AG04450 (cell line): ENCODE measurements at places on chromosomes 11 and 22.

- no peak for DNase-seq
Measured at GRCh38 chr11:135033540-135033939, 621.5 kb upstream of the B3GAT1 start.

DNA sequence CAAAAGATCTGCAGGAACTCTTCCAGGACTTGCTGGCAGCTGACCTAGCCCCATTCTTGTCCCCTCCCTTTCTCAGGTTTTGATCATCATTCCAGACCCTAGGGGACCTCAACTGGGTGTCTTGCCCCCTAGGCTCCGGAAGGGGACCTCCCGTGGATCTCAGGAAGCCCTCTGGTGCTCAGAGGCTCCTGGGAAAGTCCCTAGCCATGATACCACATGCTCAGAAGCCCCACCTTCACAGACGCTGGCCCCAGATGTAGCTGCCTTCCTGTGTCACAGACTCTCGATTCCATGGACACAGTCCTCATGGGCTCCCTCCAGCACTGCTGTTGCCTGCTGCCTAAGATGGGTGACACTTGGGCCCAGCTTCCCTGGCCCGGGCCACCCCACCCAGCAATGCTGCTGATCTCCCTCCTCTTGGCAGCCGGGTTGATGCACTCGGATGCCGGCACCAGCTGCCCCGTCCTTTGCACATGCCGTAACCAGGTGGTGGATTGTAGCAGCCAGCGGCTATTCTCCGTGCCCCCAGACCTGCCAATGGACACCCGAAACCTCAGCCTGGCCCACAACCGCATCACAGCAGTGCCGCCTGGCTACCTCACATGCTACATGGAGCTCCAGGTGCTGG is at the start of gene LRRC55:
Gene LRRC55, plus strand, starts transcription at position 276 of the 628 bp plus-strand sequence. Its CDS starts 70 bp downstream, at position 346.
- DNase-seq, result no peak

DNA sequence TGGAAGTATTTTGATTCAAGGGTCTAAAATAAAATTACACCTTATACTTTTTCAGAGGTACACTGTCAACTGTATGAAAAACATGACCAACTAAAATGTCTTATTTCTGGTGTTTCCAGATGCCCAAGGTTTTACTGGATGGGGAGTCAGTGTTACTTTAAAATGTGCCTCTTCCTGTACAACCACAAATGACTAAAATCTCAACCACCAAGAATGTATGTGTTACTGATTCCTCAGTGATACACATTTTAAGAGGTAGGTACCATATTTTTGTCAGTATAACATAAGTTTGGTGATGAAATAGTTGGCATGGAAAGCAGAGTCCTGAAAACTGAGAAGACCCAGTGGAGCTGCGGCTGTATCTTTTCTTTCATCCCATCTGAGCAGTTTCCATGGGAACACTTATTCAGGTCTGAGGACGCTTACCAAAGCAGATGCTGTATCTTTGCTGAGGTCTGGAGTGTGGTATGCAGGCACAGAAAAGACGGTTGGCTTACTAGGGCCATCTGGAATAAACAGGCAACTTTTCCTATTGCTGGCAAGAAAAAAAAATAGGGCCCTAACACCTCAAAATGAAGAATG is 21.2 kb upstream of the TP53AIP1 start:
- no peak for DNase-seq

GRCh38 chr11:12044799-12045198 is 36.4 kb upstream of the DKK3 start:
- DNase-seq, result no peak

DNA sequence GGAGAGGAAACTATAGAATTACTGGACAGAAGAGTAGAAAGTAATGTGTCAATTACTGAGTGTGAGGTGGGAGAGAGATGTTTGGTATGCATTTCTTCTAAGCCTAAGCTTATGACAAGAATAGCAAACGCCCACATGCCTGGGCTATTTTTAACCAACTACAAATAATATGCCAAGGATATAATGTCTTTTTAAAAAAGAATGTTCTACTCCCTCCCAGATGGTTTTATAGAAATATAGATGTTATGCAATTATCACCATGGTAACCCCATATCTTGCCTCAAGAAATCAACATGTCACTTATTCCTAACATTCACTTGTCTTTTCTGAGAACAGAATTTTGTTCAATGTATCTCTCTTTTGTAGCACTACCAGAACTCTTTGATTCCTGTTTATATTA is 996.7 kb upstream of the CHORDC1 start:
- DNase-seq, result no peak

- DNase-seq, result no peak
Measured at GRCh38 chr11:23405350-23405937, 545.2 kb upstream of the CCDC179 start.

DNA sequence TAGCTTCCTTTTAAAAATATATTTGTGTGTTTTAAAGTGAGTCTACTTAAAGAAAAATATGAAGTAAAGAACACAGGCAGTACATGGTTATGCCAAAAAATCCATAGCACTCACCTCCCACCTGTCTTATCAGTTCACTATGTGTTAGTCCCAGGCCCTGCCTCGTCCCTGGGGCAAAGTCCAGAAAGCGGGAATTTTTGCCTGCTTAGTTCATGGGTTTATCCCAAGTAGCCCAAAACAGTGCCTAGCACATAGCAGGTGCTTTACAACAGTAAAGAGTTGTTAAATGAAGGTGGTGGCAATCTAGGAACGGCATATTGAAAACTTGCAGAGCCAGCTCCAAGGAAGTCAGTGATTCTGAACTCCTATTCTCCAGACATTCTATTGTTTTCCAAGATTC is 154.0 kb downstream of the MN1 start:
- no peak for DNase-seq

- no peak for DNase-seq
Measured at GRCh38 chr22:49755631-49756001, 72.1 kb downstream of the BRD1 start.

DNA sequence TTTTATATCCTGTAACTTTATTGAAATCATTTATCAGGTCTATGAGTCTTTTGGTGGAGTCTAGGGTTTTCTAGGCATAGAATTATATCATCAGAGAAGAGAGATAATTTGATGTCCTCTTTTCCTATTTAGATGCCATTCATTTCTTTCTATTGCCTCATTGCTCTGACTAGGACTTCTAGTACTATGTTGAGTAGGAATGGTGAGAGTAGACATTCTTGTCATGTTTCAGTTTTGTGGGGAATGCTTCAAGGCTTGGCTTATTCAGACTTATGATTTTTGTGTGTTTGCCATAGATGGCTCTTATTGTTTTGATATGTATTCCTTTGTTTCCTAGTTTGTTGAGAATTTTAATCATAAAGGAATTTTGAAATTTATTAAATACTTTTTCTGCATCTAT is 1078.3 kb downstream of the FAM181B start:
- DNase-seq, result no peak

GRCh38 chr11:21582791-21583190 is 610.1 kb upstream of the ANO5 start:
- DNase-seq, result no peak

DNA sequence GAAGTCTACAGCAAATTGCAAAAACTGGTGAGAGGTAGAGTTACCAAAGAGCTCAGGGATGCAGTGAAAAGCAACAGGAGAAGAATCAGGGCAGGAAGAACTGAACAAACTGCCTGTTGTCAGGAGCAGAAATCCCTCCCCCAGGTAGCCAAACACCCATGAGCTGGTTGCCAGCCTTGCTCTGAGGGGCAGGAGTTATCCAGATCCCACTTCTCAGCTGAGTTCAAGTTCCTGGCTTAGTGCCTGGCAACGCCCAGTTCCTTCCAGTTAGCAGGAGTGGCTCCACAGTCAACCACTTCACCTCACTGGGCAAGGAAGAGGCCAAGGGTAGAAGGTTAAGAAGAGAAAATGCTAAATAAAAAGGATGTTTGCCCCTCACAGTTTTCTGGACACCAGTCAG is 1.9 kb upstream of the MPZL2 start:
- no peak for DNase-seq

- DNase-seq, result peak; percentile 65
Measured at GRCh38 chr11:114280696-114281095, 15.5 kb upstream of the NNMT start.

- no peak for DNase-seq
Measured at GRCh38 chr11:113628912-113629311, 77.2 kb downstream of the TMPRSS5 start.

GRCh38 chr22:27695925-27696324 is 105.6 kb downstream of the MN1 start:
- DNase-seq, result no peak

DNA sequence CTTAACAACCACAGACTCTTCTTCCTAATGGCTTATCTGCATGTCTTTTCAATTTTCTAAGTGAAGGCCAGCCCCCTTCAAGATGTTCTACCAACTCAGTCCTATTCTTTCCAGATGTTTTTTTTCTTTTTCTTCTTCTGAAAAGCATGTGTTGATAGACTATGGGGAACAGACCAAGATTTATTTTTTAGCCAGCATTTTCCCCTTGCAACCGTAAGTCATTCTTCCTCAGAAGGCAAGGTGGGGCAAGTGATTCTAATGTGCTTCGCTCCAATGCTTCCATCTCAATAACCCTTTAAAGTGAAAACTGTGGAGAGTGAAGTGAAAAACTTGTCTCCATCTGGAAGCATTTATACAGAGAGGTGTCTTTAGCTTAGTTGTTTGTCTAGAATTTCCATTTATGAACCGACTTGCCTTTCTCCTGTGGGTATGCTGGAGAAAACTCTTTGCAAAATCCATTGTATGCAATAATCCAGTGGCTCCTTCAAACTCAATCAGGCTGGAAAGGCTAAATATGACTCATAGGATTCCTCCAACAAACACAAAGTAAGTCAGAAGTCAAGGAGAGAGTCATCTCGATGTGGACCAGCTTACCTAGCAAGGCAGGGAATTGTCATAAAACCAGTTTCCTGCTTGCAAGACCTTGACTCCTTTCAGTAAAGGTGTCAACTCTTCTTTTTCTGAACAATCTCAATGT is 83.7 kb downstream of the MAML2 start:
- DNase-seq, result no peak

DNA sequence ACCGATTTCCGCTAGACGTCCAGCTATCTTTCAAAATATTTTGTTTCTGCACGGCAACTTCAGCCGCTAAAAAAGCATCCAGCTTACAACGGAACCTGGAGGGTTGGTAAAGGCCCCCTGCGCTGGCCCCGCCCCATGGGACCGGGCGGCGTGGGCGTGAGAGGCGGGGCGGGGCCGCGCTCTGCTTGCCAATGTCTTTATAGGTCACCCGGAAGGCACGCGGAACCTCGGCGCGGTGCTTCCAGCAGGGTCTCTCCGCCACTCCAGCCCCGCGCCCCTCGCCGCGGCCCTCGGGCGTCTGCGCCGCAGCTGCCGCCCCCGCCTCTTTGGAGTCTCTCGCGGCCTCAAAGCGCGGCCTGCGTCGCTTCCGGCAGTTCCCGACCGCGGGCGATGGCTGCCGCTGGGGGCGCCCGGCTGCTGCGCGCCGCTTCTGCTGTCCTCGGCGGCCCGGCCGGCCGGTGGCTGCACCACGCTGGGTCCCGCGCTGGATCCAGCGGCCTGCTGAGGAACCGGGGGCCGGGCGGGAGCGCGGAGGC is at the start of gene FDX1:
Gene FDX1, plus strand, starts transcription at position 218 of the 536 bp plus-strand sequence. Its CDS starts 173 bp downstream, at position 391.
- peak; percentile 29 for DNase-seq

- peak; percentile 65 for DNase-seq
Measured at GRCh38 chr11:15969701-15970329, 386.5 kb downstream of the SOX6 start.

- no peak for DNase-seq
Measured at GRCh38 chr11:128285321-128285720, 302.0 kb downstream of the ETS1 start.

- DNase-seq, result no peak
Measured at GRCh38 chr11:69221086-69221485, 65.4 kb downstream of the SMIM38 start.

GRCh38 chr11:98101329-98101728 is 919.4 kb upstream of the CNTN5 start:
- DNase-seq, result no peak

GRCh38 chr11:112963368-112963955 is 2.2 kb downstream of the NCAM1 start:
- no peak for DNase-seq

- no peak for DNase-seq
Measured at GRCh38 chr22:25109878-25110595, 89.6 kb upstream of the CRYBB3 start.

GRCh38 chr11:130159657-130160497 is at the start of gene ST14:
Gene ST14, plus strand, starts transcription at chr11:130159782. Its CDS starts 198 bp downstream, at chr11:130159980.
- no peak for DNase-seq

DNA sequence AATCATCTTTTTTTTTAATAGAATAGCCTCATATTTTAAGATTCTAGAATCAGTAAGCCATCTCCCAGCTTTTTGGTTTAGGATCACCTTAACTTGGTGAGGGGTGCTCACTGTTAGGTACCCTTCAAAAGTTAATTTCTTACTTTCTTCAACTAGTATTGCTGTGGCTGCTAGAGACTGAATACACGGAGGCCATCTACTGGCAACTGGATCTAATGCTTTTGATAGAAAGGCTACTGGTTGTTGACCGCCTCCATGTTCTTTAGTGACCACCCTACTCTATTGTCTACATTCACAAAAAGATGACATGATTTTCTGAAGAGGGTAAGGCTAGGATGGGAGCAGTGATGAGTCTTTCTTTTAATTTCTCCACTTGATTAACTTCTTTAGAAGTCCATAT is 16.7 kb upstream of the ALDH3B2 start:
- DNase-seq, result no peak

GRCh38 chr11:65574109-65574810 is 1.6 kb upstream of the EHBP1L1 start:
- DNase-seq, result peak; percentile 86

- DNase-seq, result no peak
Measured at GRCh38 chr11:116686866-116687265, 85.9 kb downstream of the BUD13 start.

- DNase-seq, result no peak
Measured at GRCh38 chr11:129391360-129391759, 15.7 kb downstream of the BARX2 start.

DNA sequence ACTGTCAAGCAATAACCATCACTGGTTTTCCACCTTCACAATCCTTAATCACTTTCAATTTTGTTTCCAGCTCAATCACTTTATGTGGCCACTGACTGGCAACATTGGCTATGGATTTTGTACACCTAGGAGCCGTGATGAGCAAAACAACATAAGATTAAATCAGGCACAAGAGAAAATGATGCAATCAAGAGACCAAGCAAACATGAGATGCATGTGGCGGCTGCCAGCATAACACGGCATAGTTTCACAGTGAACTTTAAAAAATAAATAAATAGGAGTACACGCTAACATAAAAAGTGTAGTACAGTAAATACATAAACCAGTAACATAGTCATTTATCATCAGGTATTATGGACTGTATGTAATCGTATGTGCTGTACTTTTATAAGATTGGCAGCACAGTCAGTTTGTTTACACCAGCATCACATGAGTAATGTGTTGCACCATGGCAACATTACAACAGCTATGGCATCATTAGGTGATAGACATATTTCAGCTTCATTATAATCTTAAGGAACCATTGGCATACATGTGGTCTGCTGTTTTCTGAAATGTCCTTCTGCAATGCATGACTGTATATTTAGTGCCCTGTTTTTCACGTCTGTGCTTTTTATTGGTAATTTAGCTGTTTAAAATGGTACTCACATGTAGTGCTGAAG is 83.3 kb upstream of the PRDM11 start:
- DNase-seq, result no peak
